NCI-H2107 (cell line): ENCODE measurements at places on chromosomes 11 and 22.

- DNase-seq, result no peak
Measured at GRCh38 chr11:121429556-121429955, 22.6 kb upstream of the SORL1 start.

DNA sequence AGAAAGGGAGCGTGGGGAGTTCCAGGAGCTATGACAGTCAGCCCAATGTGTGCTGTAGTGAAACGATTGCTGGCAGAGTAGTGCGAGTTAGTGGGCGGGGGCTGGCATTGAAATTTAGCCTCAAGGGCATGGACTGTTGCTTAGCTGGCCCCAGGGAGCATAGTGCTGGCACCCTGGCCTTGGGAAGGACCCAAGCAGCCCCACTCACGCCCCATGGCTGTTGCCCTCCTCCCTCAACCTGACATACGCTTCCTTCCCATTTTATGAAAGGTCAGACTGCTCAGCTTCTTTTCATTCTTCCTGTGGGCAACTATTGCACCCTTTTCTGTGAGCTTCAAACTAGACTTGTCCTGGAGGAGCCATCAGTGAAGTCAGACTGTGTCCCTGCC is 52.0 kb upstream of the SUSD2 start:
- no peak for DNase-seq

- no peak for DNase-seq
Measured at GRCh38 chr11:72969894-72970335, 155.7 kb downstream of the ATG16L2 start.

DNA sequence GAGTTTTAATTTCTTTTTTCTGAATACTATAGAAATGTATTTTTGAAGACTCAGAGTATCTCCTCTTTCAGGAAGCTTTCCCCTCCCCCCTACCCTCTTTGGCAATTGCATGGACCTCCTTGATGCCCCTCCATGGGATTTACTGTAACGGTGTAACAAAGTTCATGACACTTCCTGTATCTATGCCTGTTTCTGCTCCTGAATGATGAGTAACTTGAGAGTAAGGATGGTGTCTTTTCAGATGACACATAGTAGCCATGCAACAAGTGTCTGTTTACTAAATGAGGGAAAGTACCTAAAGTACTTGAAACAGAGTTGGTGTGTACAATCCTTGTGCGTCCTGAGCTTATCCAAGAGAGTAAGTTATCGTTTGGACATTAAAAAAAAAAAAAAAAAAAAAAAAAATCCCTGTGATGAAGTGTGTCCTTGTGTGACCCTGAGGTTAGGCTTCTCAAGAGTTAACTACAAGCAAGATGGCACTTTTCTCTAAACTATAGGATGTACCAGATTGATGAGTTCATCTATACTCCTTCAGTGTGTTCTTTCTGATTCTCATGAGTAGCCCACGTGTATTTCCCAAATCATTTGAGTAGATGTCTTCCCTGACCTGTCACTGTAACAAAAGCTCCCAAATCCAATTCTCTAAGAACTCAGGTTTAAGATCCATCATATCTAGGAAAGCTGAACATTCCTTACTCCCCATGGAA is 7.4 kb downstream of the ETS1 start:
- DNase-seq, result no peak

- DNase-seq, result no peak
Measured at GRCh38 chr11:124194293-124195188, 11.4 kb downstream of the OR10D3 start.

- no peak for DNase-seq
Measured at GRCh38 chr11:79626135-79627075, 185.6 kb upstream of the TENM4 start.

- no peak for DNase-seq
Measured at GRCh38 chr22:45179276-45180049, 15.7 kb downstream of the NUP50 start.

- no peak for DNase-seq
Measured at GRCh38 chr11:78763664-78764063, 189.0 kb upstream of the NARS2 start.

DNA sequence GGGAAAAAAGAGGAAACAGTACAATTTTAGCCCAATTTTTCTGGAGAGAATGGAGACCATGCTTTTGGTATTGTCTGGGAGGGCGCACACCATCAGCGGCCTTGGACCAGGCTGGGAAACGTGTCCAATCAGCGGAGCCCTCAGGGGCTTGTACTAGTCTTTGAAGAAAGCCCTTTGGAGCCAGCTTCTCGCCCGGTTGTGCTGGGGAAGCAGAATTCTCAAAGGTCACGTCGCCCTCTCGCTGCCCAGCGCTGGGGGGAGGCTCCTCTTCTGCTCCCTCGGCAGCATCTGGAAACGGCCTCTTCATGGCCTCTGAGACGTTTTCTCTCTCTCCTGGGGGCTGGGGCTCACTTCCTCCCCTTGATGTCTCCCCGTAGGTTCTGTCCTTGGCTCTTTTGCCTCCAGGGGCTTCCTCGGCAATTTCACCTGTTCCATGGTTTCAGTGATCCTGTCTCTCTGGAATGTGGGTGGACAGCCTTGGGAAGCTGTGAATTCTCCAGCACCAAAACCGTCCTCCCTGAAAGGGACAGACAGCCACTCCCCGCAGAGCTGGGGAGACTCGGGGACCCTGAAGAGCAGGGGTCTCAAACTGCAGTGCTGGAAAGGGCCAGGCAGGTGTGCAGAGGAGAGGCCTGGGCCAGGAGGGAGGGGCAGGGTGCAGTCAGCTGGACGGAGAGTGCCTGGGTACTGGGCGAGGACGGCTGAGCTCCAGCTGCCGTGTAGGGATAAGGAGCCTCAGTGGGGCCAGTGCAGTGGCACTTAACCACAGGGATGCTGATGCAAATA is 80.2 kb downstream of the RPS6KA4 start:
- no peak for DNase-seq

- no peak for DNase-seq
Measured at GRCh38 chr11:71206186-71206585, 46.2 kb downstream of the SHANK2 start.

- no peak for DNase-seq
Measured at GRCh38 chr11:122190768-122191167, 74.8 kb upstream of the BLID start.

GRCh38 chr11:61536676-61537270 is 28.2 kb downstream of the LRRC10B start:
- no peak for DNase-seq

GRCh38 chr22:20037419-20037818 is 16.5 kb downstream of the TANGO2 start:
- DNase-seq, result no peak

- DNase-seq, result no peak
Measured at GRCh38 chr22:17366329-17366728, 2.9 kb upstream of the CECR2 start.

DNA sequence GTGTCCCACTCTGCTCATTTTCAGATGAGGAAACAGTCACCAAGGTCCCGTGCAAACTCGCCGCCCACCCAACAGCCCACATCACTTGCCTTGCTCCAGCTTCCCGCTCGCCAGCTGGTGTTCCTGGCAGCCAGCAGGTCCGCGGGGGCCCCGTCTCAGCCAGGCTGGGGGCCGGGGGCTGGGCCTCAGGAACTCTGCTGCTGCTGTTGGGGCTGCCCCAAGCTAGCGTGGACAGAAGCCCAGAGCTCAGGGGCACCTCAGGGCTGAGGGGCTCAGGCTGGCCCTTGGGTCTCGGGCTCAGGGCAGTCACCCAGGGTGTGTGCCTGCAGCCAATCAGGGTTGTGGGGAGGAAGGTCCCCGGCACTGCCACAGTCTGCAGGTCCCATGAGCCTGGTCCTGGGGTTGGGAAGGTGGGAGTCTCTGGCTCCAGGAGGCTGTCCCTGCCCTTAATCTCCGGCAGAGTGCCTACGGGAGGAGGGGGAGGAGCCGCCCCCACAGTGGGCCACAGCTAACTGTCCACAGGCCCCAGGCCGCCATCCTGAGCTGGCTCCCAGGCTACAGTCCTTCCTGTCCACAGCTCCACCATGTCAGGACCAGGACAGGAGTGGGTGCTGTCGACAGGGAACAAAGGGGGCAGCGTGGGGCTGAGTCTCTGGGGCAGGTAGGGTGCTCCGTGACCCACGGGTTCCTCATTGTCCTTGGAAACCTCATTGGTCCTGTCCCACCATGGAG is 65.2 kb downstream of the ARFGAP3 start:
- no peak for DNase-seq

- peak; percentile 29 for DNase-seq
Measured at GRCh38 chr22:24521791-24522245, 26.7 kb downstream of the UPB1 start.

GRCh38 chr22:46754110-46754799 is 8.2 kb upstream of the TBC1D22A start:
- DNase-seq, result no peak
